ENCODE measurements at places on chromosomes 4 and X.
A peak's percentile ranks its signal among the peaks of the same experiment; 100 is the strongest.

DNA sequence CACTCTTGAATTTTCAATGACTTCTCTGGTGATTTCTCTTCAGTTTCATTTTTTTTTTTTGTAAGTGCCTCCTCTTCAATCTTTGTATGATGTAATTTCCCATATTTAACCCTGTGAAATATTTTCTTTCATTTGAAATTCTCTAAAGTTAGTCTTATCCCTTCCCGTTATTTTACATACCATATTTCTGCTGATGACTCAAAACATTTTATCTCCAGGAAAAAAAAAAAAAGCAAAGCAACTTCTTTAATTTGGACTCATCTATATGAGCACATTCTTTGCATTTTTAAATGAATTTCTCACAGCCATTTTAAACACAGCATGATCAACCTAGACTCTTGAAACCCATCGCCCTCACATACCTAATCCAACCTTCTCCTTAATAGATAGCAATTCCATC lies 1831.4 kb downstream of the ARAP2 start:
- DNase-seq = no peak

GRCh38 chr4:16977081-16977480 lies 78.6 kb upstream of the LDB2 start:
- no peak for DNase-seq

GRCh38 chr4:8157944-8158709 lies 486 bp downstream of the ABLIM2 start:
- no peak for DNase-seq

GRCh38 chrX:149021159-149021558 lies 483.9 kb downstream of the IDS start:
- no peak for DNase-seq

DNA sequence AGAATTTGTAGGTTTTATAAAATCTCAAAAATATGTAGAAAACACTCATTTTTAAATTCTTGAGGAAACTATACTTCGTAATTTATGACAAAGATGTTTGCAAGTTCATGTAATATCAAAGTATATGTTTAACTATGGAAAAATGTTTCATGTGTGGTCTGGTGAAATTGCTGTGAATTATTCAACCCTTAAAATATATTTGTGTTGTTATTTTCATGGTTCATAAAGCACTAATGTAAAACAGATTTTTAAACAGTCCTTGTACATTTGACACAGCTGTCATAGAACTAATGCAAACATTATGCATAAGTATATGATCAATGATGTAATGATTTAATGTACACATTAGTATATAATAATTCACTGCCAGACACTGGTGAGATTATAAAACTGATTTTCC lies 83.1 kb upstream of the ARSJ start:
- DNase-seq = no peak

DNA sequence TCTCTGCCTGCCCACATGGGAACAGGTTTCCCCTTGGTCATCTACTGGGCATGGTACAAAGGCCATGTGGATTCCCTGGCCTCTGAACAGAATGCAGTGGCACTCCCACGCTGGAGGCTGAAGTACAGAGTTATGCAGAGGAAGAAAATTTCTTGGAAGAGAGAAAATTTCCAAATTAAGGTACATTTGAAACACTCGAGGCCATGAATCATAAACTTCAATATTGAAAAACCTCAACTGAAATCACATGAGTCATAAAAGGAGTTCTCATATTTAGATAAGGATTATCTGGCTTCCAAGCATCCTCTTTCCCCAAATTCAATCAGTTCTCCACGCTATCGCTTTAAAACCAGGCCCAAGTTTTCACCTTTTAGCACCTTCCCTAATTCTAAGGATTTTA lies 28.1 kb upstream of the TXK start:
- no peak for DNase-seq

DNA sequence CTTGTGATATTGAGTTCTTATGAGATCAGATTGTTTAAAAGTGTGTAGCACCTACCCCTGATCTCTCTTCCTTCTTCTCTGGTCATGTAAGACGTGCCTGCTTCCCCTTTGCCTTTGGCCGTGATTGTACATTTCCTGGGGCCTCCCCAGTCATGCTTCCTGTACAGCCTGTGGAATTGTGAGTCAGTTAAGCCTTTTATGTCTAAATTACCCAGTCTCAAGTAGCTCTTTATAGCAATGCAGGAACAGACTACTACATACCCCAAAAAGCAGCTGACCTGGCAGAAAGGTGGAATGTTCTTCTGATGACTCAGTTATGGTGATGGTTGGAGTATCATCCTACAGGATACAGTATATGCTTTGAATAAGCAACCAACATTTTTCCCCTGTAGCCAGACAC lies 11.4 kb upstream of the MCUB start:
- no peak for DNase-seq

GRCh38 chrX:10902001-10902400 lies 209.1 kb upstream of the HCCS start:
- no peak for DNase-seq

GRCh38 chrX:386239-386767 lies 404 bp downstream of the PPP2R3B start:
- DNase-seq = no peak

GRCh38 chrX:119984652-119985051 lies 41.1 kb upstream of the NKAP start:
- DNase-seq = no peak

DNA sequence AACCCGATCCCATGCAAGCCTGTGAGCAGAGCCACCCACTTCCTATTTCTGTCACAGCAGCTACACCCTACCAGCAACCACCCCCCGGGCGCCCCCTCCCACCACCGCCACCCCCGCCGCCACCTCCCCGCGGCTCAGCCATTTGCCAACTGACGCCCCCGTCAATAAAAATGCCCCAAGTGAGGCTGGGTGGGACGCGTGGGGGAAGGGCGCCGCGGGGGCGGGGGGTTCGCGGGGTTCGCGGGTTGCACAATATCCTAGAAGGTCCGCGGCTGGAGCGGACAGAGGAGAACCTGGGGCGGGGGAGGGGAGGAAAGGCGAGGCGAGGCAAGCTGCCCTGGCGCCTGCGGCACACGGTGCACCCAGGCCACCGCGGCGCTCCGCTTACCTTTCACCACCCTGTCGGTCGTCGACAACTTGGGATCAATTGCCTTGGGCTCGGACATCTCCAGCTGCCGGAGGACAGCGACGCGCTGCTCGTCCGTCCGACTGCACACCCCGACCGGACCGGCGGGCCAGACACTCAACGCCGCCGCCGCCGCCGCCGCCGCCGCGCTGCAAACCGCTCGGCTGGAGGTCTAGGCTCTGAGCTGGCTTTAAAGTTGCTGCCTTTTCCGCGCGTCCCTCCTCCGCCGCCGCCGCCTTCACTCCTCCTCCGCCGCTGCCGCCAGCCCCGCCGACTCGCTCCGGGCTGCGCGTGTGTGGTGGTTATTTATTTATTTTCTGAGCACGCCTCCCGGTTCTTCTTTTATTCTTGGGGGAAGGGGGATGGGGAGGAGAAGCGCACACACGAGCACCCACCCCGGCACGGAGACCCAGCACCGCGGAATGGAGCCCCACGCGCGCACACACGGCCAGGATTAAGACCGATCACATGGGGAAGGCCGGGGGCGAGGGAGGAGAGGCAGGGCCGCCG lies 717 bp downstream of the PPP3CA start:
- DNase-seq = peak; percentile 57

GRCh38 chrX:27860337-27860736 lies 52.5 kb downstream of the MAGEB10 start:
- DNase-seq = no peak

DNA sequence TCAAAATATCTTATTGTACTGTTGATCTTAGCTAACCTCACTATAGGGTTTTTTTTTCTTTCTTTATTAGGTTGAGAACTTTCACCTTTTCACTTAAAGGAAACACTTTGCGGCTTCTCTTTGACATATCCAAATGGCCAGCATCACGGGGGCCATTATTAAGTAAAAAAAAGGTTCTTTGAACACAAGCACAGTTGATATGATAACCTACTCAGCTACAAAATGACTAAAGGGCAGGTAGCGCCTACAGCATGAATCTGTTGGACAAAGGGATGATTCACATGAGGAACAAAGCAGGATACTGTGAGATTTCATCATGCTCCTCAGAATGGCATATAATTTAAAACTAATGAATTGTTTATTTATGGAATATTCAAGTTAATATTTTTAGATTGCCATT lies 119.6 kb downstream of the CCSER1 start:
- no peak for DNase-seq

- DNase-seq = no peak
Measured at GRCh38 chrX:57519578-57520118, 72.2 kb upstream of the ZXDB start.

GRCh38 chr4:39154009-39154408 lies 28.3 kb upstream of the WDR19 start:
- no peak for DNase-seq

GRCh38 chr4:152983221-152983620 lies 47.1 kb downstream of the FHDC1 start:
- no peak for DNase-seq

GRCh38 chr4:183130328-183131155 lies 31.5 kb downstream of the WWC2 start:
- DNase-seq = no peak

DNA sequence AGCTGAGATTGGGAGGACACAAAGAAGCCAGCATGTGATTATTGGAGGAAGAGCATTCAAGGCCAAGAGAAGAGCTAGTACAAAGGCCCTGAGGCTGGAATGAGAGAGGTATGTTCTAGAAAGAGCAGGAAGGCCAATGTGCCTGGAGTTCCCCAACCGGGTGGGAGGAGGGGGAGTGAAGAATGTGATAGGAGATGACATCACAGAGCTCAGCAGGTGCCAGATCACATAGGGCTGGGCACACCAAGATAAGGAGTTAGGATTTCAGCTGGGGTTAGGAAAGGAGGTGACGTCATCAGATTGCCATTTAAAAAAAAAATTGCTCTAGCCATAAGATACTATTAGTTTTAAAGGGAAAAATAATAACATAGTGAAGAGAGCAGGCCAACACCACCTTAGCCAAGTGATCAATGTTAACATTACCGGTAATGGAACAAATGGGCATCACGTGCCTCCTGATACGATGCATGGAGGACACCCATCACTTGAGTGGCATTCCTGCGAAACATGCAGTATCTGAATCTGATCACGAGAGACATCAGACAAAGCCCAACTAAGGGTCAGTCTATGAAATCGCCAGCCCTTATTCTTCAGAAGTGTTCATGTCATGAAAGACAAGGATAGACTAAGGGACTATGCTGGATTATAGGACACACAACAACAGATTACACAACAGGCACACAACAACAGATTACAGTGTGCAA lies 344.3 kb downstream of the BCOR start:
- no peak for DNase-seq

DNA sequence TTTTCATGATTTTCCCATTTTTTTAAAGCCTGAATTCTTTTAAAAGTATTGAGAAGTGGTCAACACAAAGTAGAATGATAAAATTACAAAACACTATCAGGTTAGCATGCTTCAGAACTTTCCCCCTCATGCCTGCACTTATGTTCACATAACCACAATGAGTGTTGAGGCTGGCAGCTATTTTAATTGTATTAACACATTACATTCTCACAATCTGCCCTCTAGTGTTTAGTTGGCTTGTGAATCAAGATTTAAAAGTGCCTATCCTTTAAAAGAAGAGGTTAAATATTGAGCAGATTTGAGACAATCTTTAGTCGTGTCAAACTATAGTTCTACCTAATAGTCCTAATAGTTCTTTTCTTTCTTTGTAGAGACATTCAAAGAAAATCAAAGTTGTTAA lies 93.6 kb upstream of the NAP1L5 start:
- no peak for DNase-seq

Measured in NCI-H1436 (cell line).